ENCODE measurements at places on chromosomes 11 and 22.

- DNase-seq = no peak
These were observed 16.7 kb upstream of the TXNRD2 start for GRCh38 chr22:19958083-19959042.

DNA sequence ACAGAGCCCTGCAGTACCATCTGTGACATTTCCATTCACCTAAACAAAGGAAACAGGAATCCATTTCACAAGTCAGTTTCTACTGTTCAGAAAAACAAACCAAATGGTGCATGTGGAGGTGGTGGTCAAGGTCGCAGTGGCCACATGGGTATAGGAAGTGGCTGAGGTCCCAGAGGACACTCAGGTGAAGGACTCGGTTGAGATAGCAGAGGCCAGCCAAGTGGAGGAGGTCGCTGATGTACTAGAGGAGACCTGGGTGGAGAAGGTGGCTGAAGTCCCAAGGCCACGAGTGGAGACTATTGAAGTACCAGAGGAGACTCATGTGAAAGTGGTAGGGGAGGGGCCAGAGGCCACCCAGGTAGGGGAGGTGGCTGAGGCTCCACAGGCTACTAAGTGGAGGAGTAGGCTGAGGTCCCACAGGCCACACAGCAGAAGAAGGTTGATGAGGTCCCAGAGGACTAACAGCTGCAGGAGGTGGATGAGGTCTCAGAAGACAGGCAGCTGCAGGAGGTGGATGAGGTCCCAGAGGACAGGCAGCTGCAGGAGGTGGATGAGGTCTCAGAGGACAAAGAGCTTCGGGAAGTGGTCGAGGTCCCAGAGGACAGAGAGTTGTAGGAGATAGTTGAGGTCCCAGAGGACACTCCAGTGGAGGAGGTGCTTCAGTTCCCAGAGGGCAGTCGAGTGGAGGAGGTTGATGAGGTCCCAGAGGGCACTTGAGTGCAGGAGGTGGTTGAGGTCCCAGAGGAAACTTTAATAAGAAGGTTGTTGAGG, 40.2 kb downstream of the ZNF195 start:
- no peak for DNase-seq

DNA sequence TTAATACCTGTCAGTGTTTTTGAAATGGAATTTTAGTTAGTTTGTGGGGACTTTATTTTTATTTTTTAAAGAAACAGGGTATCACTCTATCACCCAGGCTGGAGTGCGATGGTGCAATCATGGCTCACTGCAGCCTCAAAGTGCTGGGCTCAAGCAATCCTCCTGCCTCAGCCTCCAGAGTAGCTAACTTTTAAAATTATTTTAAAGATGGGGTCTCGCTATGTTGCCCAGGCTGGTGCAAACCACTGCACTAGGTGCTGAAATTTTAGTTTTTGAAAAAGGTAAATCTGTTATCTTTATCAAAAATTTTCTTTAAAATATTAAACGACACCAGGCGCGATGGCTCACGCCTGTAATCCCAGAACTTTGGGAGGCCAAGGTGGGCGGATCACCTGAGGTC, 42.6 kb downstream of the AMBRA1 start:
- DNase-seq = no peak

DNA sequence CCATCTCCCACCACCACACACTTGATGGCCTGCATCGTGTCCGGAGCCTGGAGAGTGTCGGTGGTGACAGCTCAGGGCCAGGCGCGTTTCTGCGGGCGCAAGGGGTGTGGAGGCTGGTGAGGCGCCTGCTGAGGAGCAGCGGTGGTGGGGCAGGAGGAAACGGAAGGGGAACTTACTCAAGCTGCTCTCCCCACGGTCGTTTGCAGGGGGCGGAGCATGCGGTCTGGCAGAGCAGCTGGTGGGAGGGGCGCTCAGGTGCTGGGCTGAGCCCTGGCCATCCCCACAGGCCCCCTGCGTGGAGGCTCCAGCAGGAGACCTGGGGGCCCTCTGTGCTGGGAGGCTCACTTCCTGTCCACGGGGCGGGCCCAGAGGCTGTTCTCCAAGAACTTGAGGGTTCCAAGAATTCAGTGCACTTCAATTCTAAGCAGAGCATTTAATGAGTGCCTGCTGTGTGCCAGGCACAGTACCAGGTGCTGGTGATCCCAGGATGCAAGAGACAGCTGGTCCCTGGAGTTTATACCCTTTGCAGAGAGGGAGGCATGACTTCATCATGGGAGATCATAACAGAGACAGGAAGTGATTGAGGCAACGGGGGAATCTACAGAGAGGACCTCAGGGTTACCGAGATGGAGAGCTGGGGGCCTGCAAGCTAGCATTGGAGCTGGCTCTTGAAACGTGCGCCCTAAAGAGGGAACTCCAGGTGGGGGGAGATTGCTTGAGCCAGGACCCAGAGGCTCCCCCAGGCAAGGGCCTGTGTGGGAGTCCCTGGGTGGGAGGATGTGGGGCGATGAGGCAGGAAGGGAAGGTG, at the start of gene RAC2:
RAC2 (minus strand) TSS at position 156 of the 808 bp plus-strand sequence; CDS start at position 35, 121 bp downstream.
- peak; percentile 97 for DNase-seq

- no peak for DNase-seq
These were observed 2.2 kb downstream of the UBXN1 start for GRCh38 chr11:62676698-62677097.

DNA sequence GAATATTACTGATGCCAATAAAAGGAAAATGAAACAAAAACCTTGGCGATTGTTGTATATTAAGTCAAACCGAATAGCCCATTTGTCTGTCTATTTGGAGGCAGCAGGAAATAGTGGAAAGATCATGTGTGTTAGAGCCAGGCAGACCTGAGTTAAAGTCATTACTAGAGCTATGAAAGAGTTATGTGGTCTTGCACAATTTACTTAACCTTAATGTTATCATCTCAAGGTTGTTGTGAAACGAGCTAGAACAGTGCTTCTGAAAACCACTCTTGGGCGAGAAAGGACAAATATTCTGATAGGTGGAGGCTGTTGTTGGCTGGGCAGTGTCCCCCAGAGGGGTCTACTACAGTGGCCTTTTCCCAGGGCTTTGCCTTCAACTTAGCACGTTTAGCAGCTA, 60.0 kb upstream of the NUP160 start:
- no peak for DNase-seq

- DNase-seq = no peak
These were observed 32.9 kb downstream of the KCNJ1 start for GRCh38 chr11:128834157-128834556.

GRCh38 chr11:75813622-75814039, 1.4 kb upstream of the UVRAG start:
- DNase-seq = no peak

DNA sequence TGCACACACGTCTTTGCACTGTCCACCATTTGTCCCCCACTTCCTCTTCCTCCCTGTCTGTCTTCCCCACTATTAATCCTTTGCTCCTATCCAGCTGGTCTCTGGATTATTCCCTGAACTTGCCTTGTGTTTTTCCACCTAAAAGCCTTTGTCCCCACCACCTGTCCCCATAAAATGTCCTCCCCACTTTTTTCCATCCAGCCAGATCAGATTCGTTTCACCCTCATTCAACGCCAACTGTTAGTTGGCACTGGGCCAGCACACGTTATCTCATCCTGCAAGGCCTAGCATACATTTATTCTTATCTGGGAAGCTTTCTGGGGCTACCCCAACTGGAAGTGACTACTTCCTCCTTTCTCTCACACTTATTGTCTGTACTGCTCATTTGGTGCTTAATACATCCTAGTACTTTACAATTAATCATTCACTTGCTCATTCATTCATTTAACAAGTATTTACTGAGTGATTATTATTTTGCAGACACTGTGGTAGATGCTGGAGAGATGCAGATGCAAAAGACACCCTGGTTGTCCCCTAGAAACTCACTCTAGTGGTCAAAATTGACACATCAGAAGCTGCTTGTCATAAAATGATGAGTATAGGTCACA, 96.2 kb downstream of the RASSF10 start:
- no peak for DNase-seq

- no peak for DNase-seq
These were observed 8.8 kb downstream of the KREMEN1 start for GRCh38 chr22:29081517-29082236.

DNA sequence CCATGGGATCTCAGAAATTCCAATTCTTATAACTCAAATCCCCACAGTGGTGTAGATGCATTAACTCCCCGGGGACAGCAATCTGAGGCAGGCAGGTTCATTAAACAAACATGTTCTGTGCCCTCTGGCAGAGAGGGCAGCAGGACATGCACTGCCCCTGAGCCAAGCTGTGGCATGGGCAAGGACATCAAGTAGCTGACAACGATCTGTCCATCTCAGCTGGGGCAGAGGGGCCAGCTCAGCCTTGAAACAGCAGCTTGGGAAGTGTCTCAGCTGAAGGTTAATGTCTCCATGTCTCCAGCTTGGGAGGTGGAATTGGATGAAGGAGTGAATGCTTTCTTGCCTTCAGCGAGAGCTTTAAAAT, 13.6 kb downstream of the TMEM25 start:
- DNase-seq = no peak

DNA sequence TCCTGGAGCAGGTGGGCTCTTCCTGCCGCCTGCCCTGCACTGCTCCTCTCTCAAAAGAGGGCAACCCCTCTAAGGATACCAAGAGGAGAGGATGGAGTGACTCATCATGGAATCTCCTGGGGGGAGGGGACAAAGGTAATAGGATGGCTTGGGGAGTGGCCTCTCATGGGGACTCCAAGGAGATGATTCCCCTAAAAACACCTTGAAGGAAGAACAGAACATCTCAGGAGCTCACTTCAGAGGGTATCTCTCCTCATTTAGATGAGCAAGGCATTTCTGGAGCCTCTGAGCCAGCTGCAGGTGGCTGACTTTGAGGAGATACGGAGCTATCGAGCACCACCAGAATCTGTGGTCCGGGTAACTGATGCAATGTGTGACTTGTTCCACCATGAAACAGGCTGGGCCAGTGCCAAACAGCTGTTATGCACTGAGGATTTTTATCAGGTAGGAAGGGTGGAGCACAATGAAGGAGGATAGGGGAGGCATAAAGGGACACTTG, 40.2 kb downstream of the RRP8 start:
- DNase-seq = no peak

DNA sequence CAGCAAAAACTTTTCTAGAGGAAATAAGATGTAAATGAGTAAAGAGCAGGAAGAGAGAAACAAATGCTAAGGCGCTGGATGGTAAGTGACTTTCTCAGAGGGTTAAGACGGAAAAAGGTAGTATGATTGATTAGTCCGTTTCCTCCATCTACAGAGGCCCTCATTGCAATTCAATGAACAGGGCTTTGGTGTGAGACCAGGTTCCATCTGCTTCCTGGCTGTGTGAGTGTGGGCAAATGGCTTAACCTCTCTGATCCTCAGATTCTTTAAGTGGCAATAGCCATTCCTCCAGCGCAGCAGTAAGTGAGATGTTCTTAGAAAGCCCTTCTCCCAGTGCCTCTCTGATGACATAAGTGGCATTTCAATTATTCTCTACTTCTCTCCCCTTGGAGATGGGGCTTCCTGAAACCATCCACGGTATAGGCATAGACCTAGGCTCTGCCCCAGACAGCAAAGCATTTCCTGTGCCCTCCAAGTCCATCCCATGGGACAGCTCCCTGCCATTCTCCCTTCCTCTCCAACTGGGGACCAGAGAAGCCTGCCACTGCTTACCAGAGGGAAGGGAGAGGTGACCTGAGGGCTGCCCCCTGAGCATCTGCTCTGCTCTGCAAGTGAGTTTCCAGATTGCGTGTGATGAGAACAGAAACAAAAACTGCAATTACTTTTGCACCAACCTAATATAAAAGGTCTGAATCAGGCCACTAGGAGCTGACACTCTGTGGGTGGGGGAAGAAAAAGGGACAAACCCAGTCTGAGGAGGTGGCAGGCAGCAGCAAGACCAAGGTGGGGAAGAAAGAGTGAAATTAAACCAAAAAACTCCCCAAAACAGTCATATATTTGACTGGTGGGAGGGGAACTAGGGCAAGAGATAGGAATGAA, 12.7 kb upstream of the CD44 start:
- peak; percentile 76 for DNase-seq

DNA sequence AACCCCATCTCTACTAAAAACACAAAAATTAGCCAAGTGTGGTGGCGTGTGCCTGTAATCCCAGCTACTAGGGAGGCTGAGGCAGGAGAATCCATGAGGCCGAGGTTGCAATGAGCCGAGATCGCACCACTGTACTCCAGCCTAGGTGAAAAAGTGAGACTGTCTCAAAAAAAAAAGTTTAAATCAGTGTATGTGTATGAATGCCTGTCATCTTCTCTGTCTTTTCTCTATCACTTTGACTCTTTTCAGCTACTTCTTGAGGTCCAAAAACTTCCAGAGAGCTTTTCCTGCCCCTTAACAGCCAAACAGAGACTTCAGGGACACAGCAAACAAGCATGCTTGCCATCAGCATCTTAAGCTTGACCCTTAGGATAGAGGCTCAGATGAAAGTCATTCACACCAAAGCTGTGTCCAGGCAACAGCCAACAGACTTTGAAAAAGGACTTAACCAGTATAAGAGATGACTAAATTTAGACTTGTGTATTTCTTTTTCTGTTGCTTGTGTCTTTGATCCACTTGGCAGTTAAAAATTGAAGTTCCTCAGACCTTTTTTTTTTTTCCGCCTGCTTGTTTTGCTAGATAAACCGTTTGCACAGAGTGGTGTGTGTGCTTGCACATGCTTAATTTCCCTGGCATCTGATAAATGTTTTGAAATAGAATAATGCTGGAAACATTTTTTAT, 151.9 kb downstream of the DBX1 start:
- no peak for DNase-seq

- DNase-seq = no peak
These were observed 23.2 kb downstream of the SYT13 start for GRCh38 chr11:45262900-45263299.

DNA sequence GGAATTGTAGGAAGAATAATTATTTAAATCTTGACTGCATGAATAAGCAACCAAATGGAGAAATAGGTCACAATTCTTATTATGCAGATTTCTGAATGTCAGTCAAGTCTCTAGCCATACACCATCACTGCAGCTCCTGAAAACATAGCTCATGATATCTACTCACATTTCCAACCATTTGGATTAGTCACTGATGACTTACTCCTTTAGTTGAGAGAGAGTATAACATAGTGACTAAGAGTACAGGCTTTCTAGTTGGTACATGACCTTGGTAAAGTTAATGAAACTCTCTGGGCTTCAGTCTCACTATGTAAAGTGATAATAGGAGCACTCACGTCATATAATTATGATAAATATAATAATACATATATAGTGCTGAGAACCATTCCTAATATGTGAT, 265.2 kb downstream of the KCNA4 start:
- no peak for DNase-seq

DNA sequence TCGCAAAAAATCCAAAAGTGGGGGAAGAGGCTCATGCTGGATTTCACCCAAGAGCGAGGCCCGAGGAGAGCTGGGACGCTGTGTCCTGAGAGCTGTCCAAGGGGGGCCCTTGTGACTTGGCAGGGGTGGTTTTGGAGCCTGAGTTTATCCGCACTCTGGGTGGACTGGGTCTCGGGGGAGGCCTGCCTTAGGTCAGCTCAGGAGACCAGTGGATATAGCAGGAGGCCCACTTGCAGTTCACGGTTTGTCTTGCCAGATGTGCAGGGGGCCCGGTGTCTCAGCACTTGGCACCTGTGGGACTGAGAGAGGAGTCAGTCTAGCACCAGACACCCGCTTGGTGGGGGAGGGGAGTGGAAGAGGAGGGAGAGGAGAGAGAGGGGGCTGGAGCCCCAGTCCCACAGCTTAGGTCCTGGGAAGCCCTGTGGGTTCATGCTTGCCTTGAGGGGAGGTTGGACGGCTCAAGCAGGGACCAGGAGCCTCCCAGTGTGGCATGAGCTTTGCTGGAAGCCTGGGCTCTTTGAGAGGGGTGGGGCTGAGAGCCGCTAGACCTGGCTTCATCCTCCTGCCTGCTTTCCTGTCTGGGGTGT, 33.4 kb downstream of the PARVB start:
- DNase-seq = no peak

GRCh38 chr22:31695423-31695822, 33.4 kb upstream of the PISD start:
- no peak for DNase-seq

Data from activated CD4-positive, alpha-beta T cell treated with anti-CD3 and anti-CD28 coated beads for 36 hours (primary cell).